ENCODE measurements at places on chromosomes 4 and X. TPM values are rescaled to one million over a fixed set of nuclear protein-coding genes. Genes with fewer than 3 reads are reported as not detected.

- no peak overlapping the region for H3K4me3 ChIP-seq
- no peaks in the 10 kb centered on the region for H3K4me1 ChIP-seq
- H3K27ac ChIP-seq: no peak overlapping the region
These were observed 49.8 kb downstream of the SMPX start for GRCh38 chrX:21708116-21708515.

Gene ATOH1
- not detected for total RNA-seq

Gene IGFBP7
- total RNA-seq: not detected

DNA sequence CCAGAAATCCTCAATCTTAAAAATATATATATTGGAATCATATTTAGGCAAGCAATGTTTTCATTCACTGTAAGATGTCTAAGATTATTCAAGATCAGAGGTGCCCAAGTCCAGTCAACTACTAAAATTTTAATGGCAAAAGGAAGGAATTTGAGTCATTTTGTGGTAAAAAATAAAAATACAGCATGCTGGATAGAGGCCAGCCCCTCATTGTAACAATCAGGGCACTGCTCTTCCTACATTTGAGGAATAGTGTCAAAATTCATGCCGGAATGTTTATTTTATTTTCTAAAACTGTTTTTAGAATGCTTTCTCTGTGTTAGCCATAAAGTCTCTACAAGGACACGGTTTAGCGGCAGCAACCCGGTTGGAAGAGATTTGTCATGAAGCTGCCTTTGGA, 49.9 kb upstream of the SRD5A3 start:
- no peak for DNase-seq
- no peaks in the 10 kb centered on the region for H3K4me1 ChIP-seq
- no peak overlapping the region for H3K4me3 ChIP-seq
- H3K27ac ChIP-seq: no peak overlapping the region
- peaks cover 27% of the 10 kb centered on the region for H3K27me3 ChIP-seq

Gene GAGE12C
- not detected for total RNA-seq

Gene DKK2
- not detected for total RNA-seq

GRCh38 chr4:47533689-47534347, 48.7 kb downstream of the ATP10D start:
- peaks cover 54% of the 10 kb centered on the region for H3K4me1 ChIP-seq
- peak; percentile 45 for DNase-seq
- H3K36me3 ChIP-seq: peaks cover 28% of the 10 kb centered on the region
- H3K4me3 ChIP-seq: no peak overlapping the region
- peak overlapping the region; percentile 60 for H3K27ac ChIP-seq

Gene GAGE13
- total RNA-seq: not detected

Gene USP26
- total RNA-seq: not detected

Gene F9
- total RNA-seq: not detected

DNA sequence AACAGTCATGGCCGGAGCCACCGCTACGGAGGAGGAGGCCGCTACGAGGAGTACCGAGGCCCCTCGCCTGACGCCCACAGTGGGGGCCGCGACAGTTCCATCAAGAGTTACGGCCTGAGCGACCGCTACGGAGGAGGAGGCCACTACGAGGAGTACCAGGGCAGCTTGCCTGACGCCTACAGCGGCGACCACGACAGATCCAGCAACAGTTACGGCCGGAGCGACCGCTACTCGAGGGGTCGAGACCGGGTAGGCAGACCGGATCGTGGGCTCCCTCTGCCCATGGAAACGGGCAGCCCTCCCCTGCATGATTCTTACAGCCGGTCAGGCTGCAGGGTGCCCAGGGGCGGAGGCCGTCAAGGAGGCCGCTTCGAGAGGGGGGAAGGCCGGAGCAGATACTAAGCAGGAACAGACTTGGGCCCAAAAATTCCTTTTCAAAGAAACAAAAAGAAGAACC, 3.1 kb downstream of the RBMXL3 start:
- no peak overlapping the region for H3K4me3 ChIP-seq
- H3K4me1 ChIP-seq: no peaks in the 10 kb centered on the region
- no peak overlapping the region for H3K27ac ChIP-seq
- no peak for DNase-seq
- H3K36me3 ChIP-seq: no peaks in the 10 kb centered on the region

Gene HGFAC
- total RNA-seq: not detected

DNA sequence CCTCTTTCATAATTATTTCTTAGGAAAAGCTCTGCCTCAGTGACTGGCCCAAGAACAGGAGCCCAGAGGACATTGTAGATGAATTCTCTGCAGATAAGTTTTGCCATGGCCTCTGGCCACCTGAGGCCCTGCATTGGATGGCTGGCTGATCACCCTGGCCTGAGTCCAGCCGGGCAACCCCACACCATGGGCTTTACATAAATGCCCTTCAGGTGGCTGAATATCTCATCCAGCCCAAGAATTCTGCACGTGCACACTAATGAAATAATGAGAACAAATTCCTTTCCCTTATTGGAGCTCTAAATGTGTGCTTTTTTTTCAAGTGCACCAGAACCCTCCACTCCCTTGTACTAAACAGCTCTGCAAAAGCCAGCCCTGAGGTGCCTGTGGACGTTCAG, 65.7 kb downstream of the IRF2 start:
- DNase-seq: no peak
- H3K4me3 ChIP-seq: no peak overlapping the region
- peaks cover 58% of the 10 kb centered on the region for H3K36me3 ChIP-seq

GRCh38 chrX:13478740-13479451, 90.5 kb upstream of the EGFL6 start:
- no peaks in the 10 kb centered on the region for H3K36me3 ChIP-seq
- no peak overlapping the region for H3K4me3 ChIP-seq
- peaks cover 11% of the 10 kb centered on the region for H3K4me1 ChIP-seq
- no peak for DNase-seq
- no peak overlapping the region for H3K27ac ChIP-seq
- no peaks in the 10 kb centered on the region for H3K27me3 ChIP-seq

- peaks cover 15% of the 10 kb centered on the region for H3K36me3 ChIP-seq
- peak overlapping the region; percentile 88 for H3K4me3 ChIP-seq
- peaks cover 59% of the 10 kb centered on the region for H3K4me1 ChIP-seq
- DNase-seq: peak; percentile 74
These were observed 18.0 kb upstream of the TMSB4X start for GRCh38 chrX:12956704-12957534.

GRCh38 chr4:6229095-6229494, 28.7 kb upstream of the JAKMIP1 start:
- no peak for DNase-seq
- H3K27ac ChIP-seq: no peak overlapping the region
- peaks cover 8% of the 10 kb centered on the region for H3K27me3 ChIP-seq
- H3K4me3 ChIP-seq: no peak overlapping the region

DNA sequence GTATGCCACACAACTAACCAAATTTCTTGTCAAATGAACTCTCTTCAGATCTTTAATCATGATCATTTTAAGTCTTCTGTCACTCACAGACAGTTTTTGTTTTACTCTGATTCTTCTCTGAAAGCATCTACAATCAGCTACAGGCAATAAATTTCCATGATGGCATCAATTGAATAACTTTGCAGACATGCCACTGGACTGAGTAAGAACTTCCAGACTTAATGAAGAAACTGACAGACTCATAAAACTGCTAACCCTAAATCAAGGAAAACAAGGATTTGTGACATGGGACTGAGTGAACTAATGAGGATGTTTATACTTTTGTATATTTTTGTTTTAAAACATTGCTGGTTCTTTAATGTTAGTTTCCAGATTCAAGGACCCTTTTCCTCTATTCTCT, 5.5 kb upstream of the PPP1R2C start:
- no peaks in the 10 kb centered on the region for H3K27me3 ChIP-seq
- no peaks in the 10 kb centered on the region for H3K4me1 ChIP-seq
- no peak for DNase-seq
- no peak overlapping the region for H3K27ac ChIP-seq
- H3K36me3 ChIP-seq: no peaks in the 10 kb centered on the region
- H3K4me3 ChIP-seq: no peak overlapping the region

DNA sequence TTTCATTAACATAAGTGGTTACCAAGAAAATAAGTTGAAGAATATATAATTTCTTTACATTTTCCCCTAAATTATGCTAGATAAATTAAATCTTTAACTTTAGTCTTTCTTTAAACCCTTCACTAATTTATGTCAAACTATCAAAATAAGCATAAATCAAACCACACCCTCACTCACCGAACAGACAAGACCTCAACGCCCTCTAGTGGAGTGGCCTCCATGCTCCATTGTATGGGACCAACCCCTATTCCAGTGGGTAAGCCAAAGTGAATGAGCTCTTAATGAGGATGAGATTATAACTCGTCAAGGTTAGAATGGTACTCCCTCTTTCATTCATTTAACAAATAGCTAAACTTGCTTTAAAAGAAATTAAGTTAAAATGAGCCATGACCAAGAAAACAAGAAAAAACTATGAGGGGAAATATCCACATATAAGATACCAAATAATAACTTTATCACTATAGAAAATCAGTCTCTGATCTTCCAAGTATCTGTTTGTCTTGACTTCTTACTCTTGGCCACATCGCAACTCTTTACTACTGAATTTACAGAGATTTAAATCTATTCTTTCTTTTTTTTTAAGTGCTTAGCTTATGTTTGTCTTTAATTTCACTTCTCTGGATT, 15.6 kb upstream of the BBS12 start:
- peaks cover 14% of the 10 kb centered on the region for H3K4me1 ChIP-seq
- no peak overlapping the region for H3K4me3 ChIP-seq
- H3K27me3 ChIP-seq: peaks cover 4% of the 10 kb centered on the region
- H3K36me3 ChIP-seq: no peaks in the 10 kb centered on the region

All from activated CD8-positive, alpha-beta T cell treated with anti-CD3 and anti-CD28 coated beads for 36 hours (primary cell).